ENCODE measurements at places on chromosomes 4 and X.

DNA sequence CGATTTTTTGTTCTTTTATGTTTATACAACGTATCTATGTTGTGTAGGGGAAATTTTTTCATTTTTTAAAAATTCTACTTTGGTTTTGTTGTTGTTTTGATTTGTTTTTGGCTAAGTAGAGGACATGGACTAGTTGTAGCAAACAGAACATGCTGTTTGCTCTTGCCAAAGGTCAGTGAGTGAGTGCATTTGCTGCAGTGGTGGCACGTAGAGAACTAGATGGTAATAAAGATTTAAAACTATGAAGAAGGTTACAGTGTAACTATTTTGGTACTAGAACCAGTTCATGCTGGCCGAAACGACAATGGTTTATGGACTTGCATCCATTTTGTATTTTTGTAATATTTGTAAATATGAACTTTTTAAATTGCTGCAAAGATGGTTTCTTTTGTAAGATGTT lies 1.9 kb upstream of the SCML1 start:
- no peak for DNase-seq

GRCh38 chr4:12633053-12633651 lies 851.0 kb downstream of the RAB28 start:
- DNase-seq = peak; percentile 3

DNA sequence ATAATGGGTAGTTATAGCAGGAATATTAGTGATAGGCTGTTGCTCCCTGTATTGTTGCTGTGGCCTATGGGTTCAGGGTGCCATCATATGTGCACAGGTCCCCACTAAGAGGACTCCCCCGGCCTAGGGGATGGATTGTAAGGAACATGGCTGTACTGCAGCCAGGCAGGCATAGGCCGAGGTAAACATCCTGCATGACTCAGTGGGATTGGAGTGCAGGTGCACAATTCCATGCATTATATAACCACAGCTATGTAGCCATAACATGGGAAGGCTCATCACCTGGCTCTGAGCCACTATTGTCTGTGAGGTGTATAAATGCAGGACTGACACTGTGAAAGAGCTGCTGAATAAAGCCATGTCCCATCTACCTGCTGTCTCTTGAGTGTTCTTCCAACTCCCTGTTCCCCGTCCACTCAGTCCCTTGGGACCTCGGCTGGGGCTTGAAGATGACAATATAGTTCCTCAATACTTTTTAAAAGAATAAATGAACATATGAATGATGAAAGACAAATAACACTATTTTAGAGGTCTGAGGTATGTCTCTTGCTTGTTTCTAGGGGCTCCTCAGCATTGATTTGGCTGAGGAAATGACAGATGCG lies 425.2 kb downstream of the IDS start:
- DNase-seq = no peak

DNA sequence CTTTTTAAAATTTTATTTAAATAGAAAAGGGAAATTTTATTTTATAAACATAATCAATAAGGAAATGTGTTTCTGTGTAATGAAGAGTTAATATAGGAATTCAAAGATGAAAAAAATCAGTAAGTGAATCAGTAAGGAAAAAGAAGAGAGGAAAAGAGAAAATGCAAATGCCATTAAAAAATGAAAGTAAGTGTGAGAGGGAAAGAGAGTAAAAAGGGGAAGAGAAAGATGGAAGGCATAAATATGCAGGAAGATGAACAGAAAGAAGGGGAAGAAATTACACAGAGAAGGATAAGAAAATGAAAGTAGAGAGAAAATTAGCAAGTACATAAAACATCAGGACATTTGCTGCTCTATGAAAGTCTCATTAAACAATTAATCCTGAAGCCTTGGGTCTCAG lies 349.9 kb downstream of the FSTL5 start:
- DNase-seq = no peak

GRCh38 chr4:9899306-9900055 lies 118.0 kb downstream of the DRD5 start:
- DNase-seq = no peak

DNA sequence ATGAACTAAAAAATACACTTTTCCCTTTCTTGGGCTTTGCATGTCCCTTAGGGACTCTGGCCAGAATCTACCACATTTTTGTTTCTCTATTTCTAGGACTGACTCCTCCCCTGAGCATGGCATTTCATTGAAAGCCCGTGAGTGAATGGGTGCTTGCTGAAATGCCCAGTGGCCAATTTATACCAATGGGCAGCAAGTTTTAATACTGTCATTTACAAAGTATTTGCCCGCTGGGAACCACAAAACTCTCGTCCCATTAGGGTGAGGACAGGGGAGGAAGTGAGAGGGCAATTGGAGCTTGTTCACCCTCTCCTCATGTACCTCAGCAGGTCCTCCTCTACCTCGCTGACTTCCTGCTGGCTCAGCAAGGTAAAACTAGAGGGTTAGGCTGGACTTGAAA lies 1.1 kb downstream of the SRPX2 start:
- no peak for DNase-seq

- DNase-seq = no peak
Observed at GRCh38 chr4:80948995-80949394, 81.5 kb upstream of the BMP3 start.

DNA sequence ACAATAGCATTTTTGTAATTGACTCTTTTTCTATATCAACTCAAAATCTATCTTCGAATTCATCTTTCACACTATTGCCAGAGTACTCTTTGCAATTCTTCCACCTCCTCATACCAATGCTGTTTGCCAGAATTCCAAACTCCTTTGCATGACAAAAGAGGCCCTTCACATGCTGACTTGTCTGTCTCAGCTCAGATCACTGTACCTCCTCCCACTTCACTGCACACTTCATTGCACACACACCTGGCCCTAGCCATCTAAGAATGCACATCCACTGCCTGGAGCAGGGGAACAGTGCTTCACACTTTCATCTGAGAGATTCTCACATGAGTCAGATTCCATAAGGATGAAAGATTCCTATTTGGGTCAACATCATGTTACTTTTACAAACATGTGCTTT lies 56.5 kb downstream of the PRDM5 start:
- DNase-seq = no peak

DNA sequence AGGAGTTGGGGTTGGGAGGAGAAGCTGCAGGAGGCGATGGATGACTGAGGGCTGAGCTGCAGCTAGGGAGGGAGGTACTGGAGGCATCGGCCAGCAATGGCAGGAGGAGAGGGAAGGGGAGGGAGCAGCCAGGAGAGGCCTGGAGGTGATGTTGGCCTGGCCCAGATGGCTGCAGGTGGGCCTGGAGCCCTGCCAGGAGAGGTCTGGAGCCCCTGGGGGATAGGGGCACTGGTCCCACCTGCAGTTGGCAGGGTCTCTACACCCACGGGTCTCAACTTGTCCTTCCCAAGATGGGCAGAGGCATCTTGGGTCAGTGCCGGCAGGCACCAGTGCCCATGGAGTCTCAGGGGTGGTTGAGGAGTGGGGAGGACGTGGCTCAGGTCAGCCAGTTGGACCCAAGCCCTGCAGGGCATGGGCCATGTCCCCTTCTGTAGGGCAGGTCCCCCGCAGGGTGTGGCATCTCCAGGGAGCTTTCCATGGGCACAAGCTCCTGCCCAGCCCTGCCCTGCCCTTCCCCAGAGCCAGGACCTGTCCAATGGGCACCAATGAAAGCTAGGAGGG lies 2.7 kb upstream of the MXD4 start:
- DNase-seq = no peak

- no peak for DNase-seq
Observed at GRCh38 chr4:1871471-1872021, 353 bp downstream of the NSD2 start.

DNA sequence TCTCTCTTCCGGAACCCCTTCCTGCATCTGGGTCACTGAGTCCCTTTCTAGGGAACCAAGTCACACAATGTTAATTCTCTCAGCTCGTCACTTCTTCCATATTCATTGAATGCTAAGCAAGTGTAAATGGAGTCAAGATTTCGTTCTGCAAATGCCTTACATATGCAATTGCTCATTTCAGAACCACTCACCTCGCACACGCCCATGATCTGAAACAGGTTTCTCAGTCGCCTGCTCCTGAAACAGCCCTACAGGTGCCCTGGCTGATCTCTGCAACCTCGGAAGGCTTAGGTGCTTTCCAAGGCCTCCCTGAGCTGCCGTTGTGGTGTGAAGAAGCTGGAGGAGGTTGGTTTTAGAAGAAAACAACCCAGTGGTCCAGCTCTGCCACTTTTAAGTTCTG lies 100.8 kb upstream of the MSX1 start:
- no peak for DNase-seq

DNA sequence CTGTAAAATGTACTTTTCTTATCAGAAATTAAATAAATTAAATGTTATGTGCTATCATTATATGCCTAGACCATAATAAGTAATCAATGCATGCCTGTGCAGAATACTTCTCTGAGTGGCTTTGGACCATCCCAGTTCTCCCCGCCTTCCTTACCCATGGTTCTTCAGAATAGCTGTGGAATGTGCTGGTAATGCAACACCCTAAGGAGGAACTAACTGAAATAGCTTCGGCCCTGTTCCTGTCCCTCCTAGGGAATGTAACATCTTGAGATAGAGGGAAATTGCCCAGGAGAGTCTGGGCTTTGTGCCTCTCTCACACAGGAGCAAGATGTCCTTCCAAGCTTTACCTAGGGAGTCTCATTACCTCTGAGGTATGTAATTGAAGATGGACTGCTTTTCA lies 693.6 kb upstream of the HS3ST1 start:
- no peak for DNase-seq

- DNase-seq = no peak
Observed at GRCh38 chr4:24219209-24219608, 329.4 kb upstream of the PPARGC1A start.

- DNase-seq = no peak
Observed at GRCh38 chr4:6826781-6827508, 44.4 kb downstream of the KIAA0232 start.

GRCh38 chrX:136687457-136687856 lies 39.5 kb downstream of the CD40LG start:
- no peak for DNase-seq

- no peak for DNase-seq
Observed at GRCh38 chr4:168138143-168138542, 45.8 kb downstream of the ANXA10 start.

GRCh38 chr4:122117743-122118142 lies 34.4 kb upstream of the BLTP1 start:
- DNase-seq = no peak

- no peak for DNase-seq
Observed at GRCh38 chr4:99264927-99265326, 25.9 kb downstream of the ADH1A start.

GRCh38 chr4:5650040-5650439 lies 58.3 kb downstream of the EVC2 start:
- DNase-seq = no peak

DNA sequence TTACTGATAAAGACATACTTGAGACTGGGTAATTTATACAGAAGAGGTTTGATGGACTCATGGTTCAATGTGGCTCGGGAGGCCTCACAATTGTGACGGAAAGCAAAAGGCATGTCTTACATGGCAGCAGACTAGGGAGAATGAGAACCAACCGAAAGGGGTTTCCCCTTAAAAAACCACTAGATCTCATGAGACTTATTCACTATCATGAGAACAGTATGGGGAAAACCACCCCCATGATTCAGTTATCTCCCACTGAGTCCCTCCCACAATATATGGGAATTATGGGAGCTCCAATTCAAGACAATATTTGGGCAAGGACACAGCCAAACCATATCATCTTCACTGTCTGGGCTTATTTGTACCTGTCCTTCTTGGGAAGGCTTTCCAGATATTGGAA lies 22.8 kb upstream of the MUC7 start:
- DNase-seq = no peak

GRCh38 chr4:147786031-147786430 lies 54.1 kb downstream of the ARHGAP10 start:
- no peak for DNase-seq

- no peak for DNase-seq
Observed at GRCh38 chr4:38466401-38466800, 197.6 kb upstream of the KLF3 start.

DNA sequence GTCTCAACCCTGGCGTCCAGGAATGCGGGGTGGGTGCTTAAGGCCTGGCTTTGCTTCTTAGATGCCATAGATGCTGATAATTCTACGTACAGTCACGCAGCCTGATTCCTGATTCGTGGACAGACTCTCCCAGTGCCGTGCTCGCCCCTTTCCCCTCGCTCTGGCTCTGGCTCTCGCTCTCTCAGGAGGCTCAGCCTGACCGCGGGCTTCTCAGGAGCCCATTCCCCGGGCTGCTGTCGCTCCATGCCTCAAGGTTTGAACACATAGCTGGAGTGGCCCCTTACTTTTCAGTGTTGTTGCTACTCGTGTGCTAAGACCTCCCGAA lies 59.2 kb upstream of the ZC4H2 start:
- no peak for DNase-seq

- peak; percentile 87 for DNase-seq
Observed at GRCh38 chrX:110046001-110046400, 43.1 kb downstream of the TMEM164 start.

DNA sequence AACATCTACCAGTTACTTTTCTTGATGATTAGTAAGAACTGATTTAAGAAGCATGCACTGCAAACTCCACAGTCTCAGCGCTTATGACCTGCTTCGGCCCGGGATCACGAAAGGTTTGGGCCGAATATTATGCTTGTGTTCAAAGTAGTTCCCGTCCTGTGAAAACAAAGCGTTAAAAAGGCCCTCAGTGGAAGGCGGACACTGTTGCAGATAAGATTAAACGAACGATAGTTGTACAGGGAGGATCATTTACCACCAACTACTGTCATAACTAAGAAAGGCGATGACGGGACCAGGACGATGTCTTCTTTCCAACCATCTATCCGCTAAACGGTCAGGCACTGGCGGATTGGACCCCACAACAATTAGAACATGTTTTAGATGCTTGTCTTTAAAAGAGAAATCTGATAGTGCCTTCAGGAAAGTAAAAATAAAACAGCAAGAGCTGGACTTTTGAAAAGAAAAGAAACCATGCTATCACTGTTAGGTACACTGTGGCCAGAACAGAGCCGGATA lies 21.1 kb downstream of the PDLIM3 start:
- DNase-seq = no peak

GRCh38 chrX:110341189-110342035 lies 17.2 kb upstream of the RTL9 start:
- no peak for DNase-seq

GRCh38 chr4:81449015-81449414 lies 22.7 kb downstream of the RASGEF1B start:
- DNase-seq = no peak

DNA sequence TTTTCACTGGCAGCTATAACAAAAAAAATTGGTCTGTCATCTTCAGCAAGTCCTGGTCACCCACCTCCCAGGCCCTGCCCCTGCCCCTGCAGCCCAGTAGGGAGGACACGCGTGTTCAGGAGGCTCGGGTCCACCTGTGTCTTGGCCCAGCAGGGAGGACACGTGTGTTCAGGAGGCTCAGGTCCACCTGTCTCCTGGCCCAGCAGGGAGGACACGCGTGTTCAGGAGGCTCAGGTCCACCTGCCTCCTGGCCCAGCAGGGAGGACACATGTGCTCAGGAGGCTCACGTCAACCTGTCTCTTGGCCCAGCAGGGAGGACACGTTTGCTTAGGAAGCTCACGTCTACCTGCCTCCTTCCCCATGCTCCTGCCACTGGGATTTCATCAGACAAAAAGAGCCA lies 44.9 kb downstream of the HTT-AS start:
- no peak for DNase-seq
